Hematopoietic multipotent progenitor cell treated with erythropoietin and hydrocortisone succinate and interleukin-3 and kit ligand, for 17 days (in vitro differentiated cells): ENCODE measurements at places on chromosomes 12 and 14.

DNA sequence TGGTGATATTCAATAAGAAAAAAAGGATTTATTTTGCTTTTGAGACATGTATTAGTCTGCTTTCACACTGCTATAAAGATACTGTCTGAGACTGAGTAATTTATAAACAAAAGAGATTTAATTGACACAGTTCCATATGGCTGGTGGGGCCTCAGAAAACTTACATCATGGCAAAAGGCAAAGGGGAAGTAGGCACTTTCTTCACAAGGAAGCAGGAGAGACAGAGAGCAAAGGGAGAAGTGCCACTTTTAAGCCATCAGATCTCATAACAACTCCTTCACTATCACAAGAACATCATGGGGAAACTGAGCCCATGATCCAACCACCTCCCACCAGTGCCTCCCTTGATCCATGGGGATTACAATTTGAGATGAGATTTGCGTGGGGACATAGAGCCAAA is 43.9 kb downstream of the BHLHE41 start:
- DNase-seq = no peak

GRCh38 chr12:1634590-1635191 is 5.7 kb downstream of the WNT5B start:
- DNase-seq = peak; percentile 70

DNA sequence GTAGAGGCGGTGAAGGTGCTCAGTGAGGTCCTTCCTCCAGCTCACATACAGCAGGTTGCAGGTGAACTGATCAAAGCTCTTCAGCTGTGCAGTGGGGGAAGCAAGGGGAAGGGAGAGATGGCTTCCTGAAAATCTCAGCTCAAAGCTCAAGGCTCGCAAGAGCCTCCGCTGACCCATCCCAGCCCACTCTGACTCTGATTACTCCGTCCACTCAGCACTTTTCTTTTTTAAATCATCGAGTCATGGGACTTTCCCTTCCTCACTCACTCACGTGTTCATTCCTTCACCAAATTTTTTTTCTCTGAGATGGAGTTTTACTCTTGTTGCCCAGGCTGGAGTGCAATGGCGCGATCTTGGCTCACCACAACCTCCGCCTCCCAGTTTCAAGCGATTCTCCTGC is 4.7 kb downstream of the ABCD4 start:
- no peak for DNase-seq

DNA sequence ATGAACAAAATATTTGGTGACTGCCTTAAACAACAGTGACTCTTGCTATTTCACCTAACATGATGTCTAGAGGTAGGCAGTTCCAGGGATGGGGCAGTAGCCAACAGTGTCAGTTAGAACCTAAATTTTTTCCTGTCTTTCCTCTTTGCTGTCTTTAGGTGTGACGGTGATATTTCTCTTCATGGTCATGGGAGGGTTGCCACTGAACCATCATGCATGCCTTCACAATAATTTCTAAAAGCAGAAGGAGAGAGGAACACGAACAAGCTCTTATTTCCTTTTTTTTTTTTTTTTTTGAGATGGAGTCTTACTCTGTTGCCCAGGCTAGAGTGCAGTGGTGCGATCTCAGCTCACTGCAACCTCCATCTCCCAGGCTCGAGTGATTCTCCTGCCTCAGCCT is 2.4 kb downstream of the CCDC63 start:
- no peak for DNase-seq

GRCh38 chr14:56162476-56162875 is 44.3 kb downstream of the PELI2 start:
- no peak for DNase-seq

- DNase-seq = no peak
Observed at GRCh38 chr14:84694161-84694560, 835.8 kb upstream of the FLRT2 start.

DNA sequence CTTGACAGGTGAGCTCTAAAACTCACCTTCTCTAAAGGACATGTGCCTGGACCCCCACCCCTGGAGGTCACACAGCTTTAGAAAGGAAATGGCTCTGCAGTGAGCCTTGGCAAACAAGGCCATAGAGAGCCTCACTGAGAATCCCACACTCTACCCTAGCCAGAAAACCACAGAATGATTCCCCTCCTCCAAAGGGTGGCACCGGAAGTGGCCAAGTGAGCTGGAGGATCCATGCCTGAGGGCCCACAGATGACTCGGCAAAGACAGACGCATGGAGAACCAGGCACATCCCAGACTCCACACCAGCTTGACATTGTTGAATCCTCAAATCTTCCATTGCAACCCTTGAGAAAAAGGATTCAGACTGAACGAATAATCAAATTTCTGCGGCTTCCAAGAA is 54.2 kb upstream of the PTHLH start:
- no peak for DNase-seq

GRCh38 chr14:74142523-74142922 is 57.8 kb downstream of the LIN52 start:
- no peak for DNase-seq

GRCh38 chr14:70149596-70150165 is 39.1 kb downstream of the SLC8A3 start:
- DNase-seq = no peak

DNA sequence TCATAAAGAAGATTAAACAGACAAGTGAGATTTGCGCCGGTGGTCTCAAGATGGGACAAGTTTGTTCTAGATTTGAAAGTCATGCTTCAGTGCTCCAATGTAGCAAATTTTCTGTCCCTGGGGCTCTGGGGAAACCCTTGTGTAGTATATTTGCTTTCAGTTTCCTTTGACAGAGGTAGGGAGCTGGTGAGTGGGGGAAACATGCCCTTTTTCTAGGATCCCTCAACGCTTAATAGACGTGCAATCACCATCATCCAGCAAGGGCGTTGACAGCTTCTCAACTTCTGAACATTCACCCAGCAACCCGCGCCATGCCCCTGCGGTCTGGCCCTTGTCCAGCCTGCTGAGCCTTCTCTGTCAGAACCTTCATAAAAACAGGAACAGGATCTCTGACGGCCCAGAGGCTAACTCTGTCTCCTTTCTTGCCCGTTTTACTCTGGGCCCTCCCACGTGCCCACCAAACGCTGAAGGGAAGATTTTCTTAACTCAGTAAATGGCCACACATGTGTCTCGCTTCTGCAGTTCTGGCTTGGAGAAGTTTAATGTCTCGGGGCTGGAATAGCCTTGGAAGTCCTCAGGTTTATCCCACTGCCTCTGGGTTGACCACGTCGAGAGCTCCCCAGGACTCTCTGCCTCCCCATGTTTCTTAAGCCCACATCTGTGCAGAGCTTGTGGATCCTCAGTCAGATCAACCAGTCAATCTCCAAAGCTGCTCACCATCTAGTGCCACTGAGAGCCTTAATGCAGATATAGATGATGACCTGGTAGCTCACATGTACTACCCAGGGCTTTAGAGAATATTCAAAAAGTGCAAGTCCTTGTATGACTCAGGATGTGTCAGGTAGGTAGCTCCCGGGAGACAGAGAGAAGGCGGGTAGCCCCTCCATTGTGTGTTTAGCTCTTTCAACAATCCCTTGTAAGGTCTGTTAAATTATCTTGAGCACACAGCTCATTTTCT is 58.1 kb upstream of the CCND2 start:
- DNase-seq = peak; percentile 8

DNA sequence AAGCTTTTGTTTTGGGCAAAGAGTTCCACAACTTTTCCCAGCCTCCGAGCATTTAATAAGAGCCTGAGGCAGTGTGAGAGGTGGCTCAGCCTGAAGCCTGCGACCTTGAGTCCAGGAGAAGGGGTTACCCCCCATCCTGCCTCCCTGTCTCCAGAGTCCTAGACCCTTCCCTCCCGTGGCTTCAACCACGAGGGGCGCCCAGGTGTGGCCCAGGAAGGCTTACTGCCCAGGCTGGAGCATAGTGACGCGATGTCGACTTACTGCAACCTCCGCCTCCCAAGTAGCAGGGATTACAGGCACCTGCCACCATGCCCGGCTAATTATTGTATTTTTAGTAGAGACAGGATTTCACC is 641 bp downstream of the LRRC43 start:
- DNase-seq = no peak

DNA sequence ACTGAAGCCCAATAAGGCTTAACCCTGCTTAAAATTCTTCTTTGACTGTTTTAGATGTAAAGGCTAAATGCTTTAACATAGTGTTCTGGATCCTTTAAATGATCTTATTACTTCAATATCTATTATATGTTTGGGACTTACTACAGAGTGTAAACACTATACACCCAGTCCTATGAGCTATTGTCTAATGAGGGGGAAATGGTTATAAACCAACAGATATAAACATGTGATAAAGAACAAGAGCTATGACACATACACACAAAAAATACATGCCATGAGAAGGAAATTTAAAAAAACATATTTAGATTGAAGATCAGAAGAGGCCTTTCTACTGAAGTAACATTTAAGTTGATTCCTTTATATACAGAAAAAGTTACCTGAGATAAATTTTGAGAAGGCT is 505.1 kb downstream of the FOXG1 start:
- DNase-seq = no peak

DNA sequence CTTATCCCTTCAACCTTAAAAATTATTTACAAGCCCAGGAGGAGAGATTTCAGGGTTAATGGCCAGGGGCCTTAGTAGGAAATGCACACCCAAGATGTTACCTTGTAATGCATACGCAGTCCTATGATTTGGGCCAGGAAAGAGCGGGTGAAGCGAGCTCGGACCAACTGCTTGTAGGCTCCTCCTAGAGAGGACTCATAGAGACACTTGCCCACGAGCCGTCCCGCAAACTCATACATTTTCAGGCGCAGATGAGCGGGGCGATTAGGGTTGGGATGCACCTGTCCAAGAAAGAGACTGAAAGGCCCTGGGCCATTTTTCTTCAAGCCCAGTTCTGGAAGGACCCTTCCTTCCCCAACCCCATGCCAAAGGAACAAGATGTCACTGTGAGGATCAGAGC is 43.0 kb downstream of the AREL1 start:
- DNase-seq = no peak

DNA sequence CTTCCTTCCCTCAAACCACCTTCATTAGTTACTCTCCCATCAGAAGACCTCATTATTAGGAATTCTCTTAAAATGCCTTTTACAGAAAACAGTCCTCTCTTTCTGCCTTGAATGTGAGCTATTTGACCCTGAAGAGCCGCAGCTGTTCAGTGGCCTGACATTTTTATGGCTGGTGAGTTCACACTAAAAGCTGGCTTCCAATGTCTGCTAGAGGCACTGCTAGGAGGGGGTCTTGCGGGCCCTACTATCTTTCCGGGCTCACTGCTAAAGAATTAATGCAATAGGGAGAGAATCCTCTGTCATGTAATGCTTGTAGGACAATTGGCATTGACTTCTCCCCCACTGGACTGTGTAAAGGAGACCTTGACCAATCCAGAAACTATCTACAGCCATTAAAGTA is 87.7 kb downstream of the GPR135 start:
- DNase-seq = no peak

DNA sequence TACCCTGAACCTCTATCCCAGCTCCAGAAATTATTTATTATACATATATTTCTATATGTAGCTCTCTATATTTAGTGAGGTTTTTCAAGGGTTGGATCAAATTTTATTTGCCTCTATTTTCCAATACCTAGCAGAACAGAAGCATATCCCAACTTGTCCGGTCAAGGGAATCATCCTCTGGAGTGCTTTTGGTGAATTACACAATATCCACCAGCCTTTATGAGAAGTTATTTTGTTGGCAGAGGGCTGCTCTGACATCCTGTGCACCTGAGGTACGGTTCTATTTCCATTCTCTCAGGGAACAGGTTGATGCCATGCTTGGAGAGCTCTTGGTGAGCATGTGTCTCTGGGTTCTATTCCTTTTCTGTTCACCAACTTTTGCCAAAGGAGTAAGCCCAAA is 1056.4 kb downstream of the GALC start:
- DNase-seq = no peak

DNA sequence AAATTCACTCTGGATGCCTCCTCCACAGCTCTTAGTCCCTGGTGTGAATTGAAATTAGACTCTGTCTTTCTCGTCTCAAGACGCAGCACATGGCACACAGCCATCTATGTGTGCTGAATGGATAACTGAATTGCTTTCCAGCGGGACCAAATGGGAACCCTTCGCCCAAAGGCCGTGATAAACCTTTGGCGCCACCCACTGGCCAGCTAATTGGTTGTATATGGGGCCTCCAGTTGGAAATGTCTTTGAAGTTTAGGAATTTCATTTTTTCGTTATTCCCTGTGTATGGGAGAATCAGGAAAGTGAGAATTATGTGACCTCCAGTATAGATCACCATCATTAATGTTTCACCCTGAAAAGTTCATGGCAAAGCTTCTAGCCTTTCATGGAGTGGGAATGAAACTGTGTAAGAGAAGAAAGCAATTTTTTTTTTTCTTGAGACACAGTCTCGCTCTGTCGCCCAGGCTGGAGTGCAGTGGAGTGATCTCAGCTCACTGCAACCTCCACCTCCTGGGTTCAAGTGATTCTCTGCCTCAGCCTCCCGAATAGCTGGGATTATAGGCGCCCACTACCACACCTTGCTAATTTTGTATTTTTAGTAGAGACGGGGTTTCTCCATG is 9.8 kb upstream of the HSP90AA1 start:
- peak; percentile 87 for DNase-seq

GRCh38 chr14:50736932-50737419 is 68.9 kb upstream of the SAV1 start:
- DNase-seq = no peak

DNA sequence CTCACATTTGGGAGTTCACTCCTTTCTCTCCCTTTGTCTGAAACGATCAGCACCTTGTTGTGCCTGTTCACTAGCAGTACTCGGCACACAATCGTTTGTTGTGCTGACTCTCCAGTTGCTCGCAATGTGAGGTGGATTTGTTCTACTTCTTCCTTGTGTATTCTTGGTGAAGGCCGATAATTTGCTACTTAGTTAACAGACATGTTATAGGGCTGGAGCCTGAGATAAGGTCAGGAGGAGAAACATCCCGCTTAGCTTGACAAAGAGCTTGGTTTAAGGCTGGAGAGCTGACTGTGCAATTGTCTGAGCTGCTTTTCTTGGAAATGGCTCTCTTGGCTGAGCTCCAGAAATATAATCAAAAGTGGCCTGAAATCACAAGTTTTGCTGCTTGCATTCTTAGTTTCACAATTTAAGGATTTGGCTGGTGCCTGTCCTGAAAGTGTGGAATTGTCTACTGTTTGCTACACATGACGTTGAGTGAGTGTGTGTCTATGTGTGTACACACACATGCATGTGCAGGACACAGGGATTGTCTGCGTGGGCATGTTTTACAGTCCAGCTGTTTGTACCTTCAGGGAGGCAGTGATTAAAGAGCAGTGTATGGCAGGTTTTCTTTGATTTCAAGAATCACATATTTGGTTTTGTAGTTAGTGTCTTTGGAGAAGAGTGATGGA is 77.7 kb downstream of the ARF6 start:
- DNase-seq = peak; percentile 52

DNA sequence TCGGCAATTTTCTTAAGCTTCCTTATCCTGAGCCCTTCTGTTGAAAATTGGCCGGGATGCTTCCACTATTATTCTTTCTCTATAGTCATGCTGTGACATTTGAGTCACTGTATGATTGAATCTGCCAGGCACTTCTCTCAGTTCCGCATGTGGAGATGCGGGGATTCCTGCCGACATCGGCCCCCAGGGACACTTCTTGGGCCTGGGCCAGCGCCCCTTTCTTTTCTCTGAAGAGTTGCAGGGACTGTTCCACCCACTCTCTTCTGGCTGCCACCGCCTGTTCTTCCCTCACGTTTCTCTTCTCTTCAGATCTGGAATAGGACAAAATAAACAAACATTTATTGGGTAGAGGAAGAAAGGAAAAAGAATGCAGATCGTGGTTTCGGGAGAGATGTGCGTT is 310.1 kb downstream of the ETNK1 start:
- DNase-seq = no peak

GRCh38 chr12:110246636-110247339 is 34.3 kb upstream of the ATP2A2 start:
- no peak for DNase-seq
